Trophoblast cell (in vitro differentiated cells and primary cell): ENCODE measurements at places on chromosomes 12 and 14.

DNA sequence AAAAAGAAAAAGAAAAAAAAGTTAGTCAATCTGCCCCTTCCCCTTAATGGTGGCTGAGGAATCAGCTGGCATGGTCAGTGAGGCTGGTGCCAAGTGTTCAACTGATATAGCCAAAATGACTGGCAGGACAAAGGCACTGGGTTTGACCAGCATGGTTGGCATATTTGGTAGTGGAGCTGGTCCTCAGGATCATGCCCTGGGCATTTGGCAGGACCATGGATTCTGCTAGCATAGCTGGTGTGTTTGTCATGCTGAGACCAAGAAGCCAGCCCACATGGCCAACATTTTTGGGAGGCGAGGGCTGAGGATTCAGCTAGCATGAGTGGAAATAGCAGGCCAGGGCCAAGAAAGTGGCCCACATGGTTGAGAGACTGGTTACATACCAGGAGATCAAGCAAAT, 136.5 kb downstream of the FBXL14 start:
- DNase-seq = peak; percentile 71

DNA sequence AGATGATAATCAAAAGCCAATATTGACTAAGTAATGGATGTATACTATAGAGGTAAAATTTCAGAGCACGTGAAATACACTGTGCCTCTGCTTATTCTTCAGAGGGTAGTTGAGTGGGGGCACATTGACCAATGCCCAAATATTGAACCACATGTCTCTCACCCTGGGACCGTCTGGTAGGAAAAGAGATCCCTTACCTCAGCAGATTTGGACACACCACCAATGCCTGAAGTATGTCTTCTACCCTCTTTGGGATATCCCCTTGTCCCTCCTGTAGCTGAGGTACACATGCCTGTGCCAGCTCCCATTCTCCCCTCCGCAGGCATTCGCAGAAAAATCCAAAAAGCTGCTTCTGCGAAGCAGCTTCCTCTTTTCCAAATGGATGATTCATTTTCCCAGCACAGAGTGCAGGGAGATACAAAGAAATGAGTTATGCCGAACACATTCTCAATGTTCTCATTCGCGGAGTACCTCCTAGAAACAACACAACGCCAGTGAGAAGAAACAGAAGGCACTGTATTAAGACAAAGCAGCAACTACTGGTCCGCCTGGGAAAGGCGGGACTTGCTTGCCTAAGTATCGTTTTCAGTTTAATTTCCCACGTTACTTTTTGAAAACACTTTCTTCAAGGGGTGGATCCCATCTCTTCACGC, 691 bp downstream of the ZFYVE26 start:
- DNase-seq = peak; percentile 20

DNA sequence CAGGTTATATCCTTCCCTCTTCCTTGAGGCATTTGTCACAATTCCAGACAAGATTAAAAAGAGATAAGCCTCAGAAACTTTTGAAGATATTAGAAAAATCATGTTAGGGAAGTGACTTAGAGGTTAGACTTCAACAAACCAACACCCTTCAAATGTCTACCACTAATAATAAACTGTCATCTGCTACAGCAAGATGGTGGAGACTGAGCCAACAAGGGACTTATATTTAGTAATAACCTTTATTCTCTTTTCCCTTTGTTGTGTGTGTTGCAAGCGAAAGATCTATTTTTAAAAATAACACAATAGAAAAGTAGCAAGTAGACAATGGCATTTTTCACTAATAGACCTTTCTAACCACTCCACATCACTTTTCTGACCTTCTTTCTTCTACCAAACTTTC, 28.6 kb downstream of the PRICKLE1 start:
- no peak for DNase-seq

- DNase-seq = no peak
Observed at GRCh38 chr14:71616013-71616412, 316.2 kb upstream of the RGS6 start.

DNA sequence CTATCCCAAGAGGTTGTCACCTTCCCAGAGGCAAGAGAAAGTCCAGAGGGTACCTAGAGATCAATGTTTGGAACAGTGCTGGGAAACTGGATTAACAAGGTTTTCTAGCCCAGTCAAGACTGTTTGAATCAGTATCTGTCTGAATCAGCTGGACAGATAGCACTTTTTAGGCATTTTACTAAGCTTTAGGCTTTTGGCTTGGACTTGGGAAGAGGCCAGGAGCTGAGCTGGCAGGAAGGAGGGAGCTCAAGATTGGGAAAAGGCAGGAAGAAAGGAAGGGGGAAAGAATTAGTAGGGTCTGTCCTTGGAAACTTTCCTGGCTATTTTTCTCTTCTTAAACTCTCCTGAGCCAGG, 8.3 kb downstream of the IKZF4 start:
- DNase-seq = peak; percentile 61

GRCh38 chr12:15423629-15424028, 101.3 kb downstream of the PTPRO start:
- peak; percentile 28 for DNase-seq

DNA sequence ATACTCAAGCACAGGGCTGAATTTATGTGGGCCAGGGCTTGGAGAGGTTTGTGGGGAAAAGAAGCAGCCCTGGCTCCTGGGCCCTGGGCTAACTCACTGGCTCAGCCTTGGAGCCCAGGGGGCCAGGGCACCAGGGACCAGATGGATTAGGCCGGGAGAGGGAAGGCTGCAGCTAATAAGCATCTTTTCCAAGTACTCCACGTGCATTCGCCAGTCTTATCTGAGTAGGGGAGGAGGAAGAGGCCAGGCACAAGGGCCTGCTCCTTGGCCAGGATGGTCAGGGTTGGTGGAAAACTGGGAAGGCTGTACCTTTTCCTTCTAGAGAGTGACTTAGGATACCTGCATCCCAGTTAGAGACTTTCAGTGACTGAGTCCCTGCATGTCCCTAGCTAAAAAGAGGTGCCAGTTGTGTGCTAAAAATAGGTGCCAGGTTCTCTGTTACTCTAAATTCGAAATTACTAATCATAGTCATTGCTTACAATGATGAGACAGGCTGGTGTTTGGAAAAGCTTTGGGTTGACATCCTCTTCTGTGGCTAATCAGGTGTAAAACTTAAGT, 1.3 kb downstream of the GLRX5 start:
- no peak for DNase-seq

GRCh38 chr12:117792471-117792870, 176.3 kb downstream of the KSR2 start:
- DNase-seq = no peak

- no peak for DNase-seq
Observed at GRCh38 chr14:102939820-102940561, 17.5 kb downstream of the AMN start.

DNA sequence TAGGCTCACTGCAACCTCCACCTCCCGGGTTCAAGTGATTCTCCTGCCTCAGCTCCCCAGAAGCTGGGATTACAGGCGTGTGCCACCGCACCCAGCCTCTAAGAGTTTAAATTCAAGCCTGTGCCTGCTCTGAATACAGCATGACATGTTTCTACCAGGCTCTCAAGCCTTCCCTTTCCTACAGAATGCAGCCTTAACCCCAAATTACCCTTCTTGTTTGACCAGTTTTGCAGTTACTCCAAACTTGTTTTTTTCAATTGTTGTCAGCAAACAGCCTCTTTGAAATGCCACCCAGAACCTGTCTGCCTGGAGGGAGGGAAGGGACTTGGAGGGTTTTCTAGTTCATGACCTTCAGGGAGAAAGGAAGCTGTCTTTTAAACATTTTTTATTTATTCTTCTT, 15.4 kb downstream of the GLTP start:
- peak; percentile 89 for DNase-seq

DNA sequence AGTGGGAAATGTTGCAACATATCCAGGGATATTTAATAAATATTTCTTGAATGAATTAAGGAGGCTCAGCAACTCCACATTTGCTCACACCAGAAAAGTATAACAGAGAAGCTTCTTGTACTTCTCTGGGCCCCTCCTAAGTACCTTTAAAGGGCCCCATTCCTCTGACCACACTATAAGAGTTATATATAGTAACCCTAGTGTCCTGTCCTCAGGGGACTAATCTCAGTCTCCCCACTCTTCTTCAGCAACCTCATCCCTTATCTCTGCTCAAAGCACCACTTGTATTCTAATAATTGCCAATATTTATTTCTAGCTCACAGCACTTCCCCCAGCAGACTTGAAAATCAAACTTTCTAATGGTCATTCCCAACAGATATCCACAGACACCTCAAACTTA, 237.1 kb downstream of the GXYLT1 start:
- no peak for DNase-seq

DNA sequence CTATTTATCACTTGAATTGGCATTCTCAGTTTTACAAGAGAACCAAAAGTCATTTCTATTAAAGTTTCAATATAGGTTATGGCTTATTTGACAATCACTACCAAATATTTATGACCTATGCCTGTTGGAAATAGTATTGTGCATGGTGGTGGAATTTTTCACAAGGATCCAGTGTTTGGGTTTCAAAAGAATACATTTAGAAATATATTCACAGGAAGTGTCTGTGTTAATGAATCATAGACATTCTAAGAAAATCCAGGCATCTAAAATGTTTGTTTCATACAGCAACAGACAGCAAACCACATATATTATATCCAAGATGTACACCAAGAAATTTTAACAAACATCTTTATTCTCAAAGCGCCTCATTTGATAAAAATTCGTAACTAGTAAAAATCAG, 92.7 kb downstream of the MED13L start:
- no peak for DNase-seq

GRCh38 chr12:120229071-120229486, 28.2 kb upstream of the RPLP0 start:
- DNase-seq = peak; percentile 95

- no peak for DNase-seq
Observed at GRCh38 chr12:123801573-123802178, 39.6 kb downstream of the DNAH10 start.

GRCh38 chr14:93475471-93475870, 44.7 kb downstream of the UNC79 start:
- DNase-seq = no peak

GRCh38 chr12:50728841-50729240, 35.1 kb upstream of the ATF1 start:
- DNase-seq = no peak

- no peak for DNase-seq
Observed at GRCh38 chr14:34003691-34004090, 52.8 kb upstream of the EGLN3 start.

GRCh38 chr14:38238332-38238731, 17.6 kb downstream of the CLEC14A start:
- no peak for DNase-seq

DNA sequence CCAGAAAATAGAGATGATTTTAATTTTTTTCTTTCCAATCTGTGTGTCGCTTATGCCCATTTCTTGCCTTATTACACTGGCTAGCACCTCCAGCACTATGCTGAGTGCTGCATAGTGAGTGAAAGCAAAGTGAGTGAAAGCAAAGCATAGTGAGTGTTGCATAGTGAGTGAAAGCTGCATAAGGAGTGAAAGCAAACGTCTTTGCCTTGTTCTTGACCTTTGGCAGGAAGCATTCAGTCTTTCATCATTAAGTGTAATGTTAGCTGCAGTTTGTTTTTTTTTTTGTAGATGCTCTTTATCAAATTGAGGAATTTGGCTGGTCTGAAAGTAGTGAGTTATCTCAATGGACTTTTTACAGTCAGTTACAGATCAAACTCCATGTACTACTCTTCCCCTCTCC, 6.9 kb upstream of the CORO1C start:
- DNase-seq = no peak

DNA sequence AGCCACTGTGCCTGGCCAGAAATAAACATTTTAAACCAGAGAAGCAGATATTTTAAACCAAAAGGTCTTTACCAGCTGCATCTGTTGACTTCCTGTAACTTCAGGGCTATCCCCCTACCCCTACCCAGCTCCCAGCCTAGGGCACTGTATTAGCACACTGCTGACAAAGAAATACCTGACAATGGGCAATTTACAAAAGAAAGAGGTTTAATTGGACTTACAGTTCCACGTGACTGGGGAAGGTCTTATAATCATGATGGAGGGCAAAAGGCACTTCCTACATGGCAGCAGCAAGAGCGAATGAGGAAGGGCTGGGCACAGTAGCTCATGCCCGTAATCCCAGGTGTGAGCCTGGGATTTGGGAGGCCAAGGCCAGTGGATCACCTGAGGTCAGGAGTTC, 26.0 kb downstream of the GEMIN2 start:
- no peak for DNase-seq

DNA sequence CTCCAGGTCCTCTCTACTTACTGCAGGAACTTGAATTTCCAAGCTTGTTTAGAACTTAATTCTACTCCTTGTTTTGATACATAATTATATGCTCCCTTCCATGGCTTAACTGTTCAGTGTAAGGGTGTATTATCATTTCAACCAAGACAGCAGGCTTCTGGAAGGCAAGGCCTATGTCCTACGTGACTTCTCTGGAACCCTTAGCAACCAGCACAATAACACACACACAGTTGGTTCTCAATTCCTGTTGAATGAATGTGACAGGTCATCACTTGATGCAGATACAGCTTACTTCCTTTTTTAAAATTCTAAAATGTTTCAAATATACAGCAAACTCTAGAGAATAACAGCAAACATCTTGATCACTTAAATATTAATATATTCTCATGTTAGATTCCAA, 77.7 kb upstream of the COCH start:
- no peak for DNase-seq

DNA sequence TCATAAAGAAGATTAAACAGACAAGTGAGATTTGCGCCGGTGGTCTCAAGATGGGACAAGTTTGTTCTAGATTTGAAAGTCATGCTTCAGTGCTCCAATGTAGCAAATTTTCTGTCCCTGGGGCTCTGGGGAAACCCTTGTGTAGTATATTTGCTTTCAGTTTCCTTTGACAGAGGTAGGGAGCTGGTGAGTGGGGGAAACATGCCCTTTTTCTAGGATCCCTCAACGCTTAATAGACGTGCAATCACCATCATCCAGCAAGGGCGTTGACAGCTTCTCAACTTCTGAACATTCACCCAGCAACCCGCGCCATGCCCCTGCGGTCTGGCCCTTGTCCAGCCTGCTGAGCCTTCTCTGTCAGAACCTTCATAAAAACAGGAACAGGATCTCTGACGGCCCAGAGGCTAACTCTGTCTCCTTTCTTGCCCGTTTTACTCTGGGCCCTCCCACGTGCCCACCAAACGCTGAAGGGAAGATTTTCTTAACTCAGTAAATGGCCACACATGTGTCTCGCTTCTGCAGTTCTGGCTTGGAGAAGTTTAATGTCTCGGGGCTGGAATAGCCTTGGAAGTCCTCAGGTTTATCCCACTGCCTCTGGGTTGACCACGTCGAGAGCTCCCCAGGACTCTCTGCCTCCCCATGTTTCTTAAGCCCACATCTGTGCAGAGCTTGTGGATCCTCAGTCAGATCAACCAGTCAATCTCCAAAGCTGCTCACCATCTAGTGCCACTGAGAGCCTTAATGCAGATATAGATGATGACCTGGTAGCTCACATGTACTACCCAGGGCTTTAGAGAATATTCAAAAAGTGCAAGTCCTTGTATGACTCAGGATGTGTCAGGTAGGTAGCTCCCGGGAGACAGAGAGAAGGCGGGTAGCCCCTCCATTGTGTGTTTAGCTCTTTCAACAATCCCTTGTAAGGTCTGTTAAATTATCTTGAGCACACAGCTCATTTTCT, 58.1 kb upstream of the CCND2 start:
- peak; percentile 8 for DNase-seq

- no peak for DNase-seq
Observed at GRCh38 chr12:78179346-78179745, 348.7 kb downstream of the NAV3 start.
